Esophagus squamous epithelium (tissue), 5 donors: ENCODE measurements at places on chromosomes 13 and 19. TPM values are rescaled to one million over a fixed set of nuclear protein-coding genes. Genes with fewer than 3 reads are reported as not detected.

Gene ZNF578
- 0.41 TPM for total RNA-seq

GRCh38 chr13:44048326-44048725, 168.6 kb downstream of the LACC1 start:
- DNase-seq: no peak

DNA sequence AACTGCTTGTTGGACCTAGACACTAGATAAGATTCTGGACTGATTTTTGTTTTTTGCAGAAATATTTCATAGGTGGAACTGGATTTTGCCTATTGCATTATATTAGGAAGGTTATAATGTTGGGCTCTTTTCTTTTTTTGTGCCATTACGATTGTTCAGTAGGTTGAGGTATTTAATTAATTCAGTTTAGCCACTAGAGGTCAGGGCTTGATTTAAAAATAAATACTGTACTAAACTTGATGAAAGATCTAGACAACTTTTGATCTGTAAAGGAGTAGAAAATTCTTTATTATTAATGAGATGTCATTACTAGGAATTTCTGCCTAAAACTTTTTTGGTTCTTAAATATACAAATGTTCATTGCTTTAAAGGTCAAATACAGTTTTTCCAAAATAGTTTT, 15.2 kb upstream of the SUPT20H start:
- no peak for DNase-seq

GRCh38 chr19:19105365-19106055, 32.8 kb downstream of the TMEM161A start:
- no peak for DNase-seq

DNA sequence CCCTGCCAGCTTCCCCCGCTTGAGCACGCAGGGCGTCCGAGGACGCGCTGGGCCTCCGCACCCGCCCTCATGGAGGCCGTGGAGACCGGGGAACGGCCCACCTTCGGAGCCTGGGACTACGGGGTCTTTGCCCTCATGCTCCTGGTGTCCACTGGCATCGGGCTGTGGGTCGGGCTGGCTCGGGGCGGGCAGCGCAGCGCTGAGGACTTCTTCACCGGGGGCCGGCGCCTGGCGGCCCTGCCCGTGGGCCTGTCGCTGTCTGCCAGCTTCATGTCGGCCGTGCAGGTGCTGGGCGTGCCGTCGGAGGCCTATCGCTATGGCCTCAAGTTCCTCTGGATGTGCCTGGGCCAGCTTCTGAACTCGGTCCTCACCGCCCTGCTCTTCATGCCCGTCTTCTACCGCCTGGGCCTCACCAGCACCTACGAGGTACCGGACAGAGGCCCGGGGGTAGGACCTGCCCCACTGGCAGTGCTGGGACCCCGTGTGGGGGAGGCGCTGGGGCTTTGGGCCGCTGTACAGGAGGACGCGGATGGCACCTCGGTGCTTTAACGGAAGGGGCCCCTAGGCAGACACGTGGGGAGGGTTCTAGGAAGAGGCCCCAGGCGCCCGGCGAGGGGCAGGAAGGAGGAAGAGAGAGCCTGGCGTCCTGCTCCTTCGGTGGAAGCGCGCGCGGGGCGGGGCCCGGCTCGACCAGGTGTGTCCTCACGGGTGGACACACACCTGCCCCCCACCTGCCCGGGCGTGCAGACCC, 681 bp downstream of the SLC5A5 start:
- DNase-seq: no peak

Gene ANGPTL8
- not detected for total RNA-seq
